ENCODE measurements at places on chromosomes 2 and 18.

DNA sequence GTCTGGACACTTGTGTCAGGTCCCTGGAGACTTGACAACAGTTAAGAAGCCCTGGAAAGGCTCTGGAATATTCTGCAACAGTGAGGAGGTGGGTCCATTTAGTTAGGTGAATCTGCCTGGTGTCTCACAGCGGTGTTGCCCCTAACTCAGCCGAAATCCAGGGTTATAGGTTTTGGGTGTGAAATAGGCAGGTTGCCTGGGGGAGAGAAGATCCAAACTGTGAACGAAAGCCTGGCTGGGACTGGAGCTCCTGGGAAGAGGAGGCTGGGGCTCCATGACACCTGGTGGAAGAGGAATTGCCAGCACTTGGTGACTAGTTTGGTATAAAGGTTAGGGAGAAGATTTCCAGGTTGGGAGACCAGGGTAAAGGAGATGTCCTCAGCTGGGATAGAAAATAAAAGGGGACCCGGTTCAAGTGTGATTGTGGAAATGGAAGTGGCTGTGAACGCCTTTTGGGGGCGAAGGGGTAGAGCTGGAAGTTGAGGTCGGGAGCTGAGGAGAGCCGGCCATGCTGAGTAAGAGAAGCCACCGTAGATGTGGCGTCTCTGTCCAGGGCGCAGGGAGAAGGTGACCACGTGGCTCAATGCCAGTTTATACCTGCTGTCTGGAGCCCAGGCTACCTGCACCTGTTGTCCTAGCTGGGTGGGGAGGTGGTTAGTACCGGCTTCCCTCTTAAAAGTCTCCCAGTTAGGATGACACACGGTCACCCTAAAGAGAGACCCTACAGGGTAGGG lies 3.0 kb upstream of the GAREM2 start:
- DNase-seq: no peak

GRCh38 chr2:39138837-39139211 lies 18.0 kb upstream of the SOS1 start:
- no peak for DNase-seq

- DNase-seq: no peak
Measured at GRCh38 chr2:10658914-10659257, 30.9 kb downstream of the NOL10 start.

GRCh38 chr2:20985062-20985461 lies 58.8 kb downstream of the APOB start:
- no peak for DNase-seq

DNA sequence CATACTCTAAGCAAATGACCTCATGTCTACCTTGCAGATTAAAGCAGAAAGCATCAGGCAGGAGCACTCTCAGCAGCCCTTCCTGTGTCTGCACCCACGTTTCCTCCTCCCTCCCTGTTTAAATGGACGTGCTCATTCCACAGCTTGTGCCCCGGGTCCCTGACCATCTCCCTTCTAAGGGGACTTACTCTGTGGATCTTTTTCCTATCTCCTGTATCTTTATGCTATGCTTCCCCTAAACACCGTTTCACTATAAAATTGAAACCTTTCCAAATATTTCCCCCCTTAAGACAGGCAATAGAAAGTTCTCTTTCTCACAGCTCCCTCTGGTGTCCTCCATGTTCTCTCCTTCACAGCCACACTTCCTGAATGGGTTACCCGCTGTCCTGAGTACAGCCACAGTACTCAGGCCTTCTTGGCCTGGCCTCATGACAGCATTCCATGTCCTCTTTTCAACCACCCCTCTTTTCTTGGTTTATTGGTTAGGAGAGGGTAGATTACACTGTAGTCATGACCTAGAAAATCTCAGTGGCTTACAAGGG lies 41.1 kb downstream of the TMEM185B start:
- no peak for DNase-seq

DNA sequence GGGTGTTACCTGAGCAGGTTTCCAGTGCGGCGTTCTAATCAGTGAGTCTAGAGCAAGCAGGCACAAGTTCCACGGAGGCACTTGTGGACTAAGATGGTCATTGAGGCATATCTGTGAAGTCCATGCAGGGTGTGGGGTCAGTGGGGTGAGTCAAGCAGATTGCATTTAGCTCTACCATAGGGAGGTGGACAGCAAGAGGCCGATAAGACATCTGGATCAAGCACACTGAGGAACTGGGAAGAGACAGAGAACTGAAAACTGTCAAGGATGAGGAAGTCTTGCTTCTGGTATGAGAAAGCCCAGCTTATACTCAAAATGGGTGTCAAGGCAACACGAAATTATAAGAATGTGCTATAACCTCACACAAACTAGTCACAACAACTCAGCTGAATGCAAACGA lies 61.2 kb upstream of the SLC39A10 start:
- DNase-seq: no peak

- DNase-seq: no peak
Measured at GRCh38 chr2:26430826-26431225, 29.1 kb downstream of the DRC1 start.

- no peak for DNase-seq
Measured at GRCh38 chr2:134714228-134714627, 4.6 kb downstream of the TMEM163 start.

- DNase-seq: no peak
Measured at GRCh38 chr2:224630659-224631550, 45.7 kb upstream of the CUL3 start.

GRCh38 chr18:79506191-79507075 lies 110.7 kb downstream of the NFATC1 start:
- DNase-seq: no peak

GRCh38 chr2:29786361-29786760 lies 135.0 kb downstream of the ALK start:
- DNase-seq: no peak

GRCh38 chr2:143840194-143840593 lies 679.7 kb downstream of the ZEB2 start:
- DNase-seq: no peak

DNA sequence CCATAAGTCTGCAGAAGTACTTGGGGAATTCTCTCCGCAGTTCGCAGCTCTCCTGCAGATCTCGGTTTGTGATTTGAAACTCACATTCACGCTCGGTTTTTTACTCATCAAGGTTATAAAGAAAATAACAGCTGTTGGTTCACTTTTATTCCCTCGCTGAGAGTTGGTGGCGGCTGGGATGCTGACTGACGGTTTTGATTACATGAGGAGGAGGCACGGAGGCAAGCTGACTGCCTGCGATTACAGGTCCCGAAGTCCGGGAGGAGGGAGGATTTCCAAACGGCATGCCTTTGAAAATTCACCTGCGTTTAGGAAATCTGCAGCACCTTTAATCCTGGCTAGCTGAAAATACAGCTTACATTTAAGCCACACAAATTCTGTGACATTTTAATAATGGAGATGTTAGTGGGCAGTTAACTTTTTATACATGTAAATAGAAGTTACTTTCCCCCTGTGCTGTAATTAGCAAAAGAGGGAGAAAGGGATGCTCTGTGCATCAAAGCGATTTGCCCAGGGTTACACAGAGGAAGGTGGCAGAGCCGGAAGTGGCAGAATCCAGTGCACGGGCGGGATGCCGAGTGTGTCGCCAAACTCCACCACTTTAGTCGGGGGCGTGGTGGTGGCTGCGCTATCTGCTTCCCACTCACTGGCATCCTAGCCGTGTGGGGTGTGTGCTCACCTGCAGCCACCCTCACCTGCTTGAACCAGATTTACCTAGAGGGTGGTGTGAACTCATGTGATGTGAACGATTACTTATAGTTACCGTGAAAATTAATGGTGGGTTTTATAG lies 14.7 kb downstream of the AGAP1 start:
- no peak for DNase-seq

DNA sequence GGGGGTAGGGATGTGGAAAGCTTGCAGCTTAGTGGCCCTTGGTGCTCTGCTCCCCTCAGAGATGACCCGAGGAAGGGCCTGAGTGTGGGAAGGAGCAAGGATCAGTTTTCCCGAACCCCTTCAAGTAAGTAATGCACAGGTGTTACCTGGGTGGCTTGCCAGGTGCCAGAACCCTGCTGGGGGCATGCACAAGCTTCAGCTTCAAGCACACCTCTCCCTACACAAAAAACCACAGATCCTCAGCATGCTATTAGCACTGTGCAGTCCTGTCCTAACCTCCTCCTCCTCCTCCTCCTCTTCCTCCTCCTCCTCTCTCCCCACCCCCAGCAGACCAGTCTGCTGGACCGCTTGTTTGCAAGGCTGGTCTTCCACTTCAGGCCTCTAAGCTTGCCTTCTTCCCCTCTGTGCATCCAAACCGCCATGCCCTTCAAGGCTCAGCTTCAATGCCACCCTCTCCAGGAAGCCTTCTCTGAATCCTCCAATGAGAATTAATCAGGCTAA lies 114.8 kb downstream of the ACAA2 start:
- DNase-seq: no peak

GRCh38 chr2:37877457-37878315 lies 47.4 kb upstream of the RMDN2 start:
- no peak for DNase-seq

GRCh38 chr2:43097644-43098408 lies 128.6 kb downstream of the ZFP36L2 start:
- DNase-seq: no peak

DNA sequence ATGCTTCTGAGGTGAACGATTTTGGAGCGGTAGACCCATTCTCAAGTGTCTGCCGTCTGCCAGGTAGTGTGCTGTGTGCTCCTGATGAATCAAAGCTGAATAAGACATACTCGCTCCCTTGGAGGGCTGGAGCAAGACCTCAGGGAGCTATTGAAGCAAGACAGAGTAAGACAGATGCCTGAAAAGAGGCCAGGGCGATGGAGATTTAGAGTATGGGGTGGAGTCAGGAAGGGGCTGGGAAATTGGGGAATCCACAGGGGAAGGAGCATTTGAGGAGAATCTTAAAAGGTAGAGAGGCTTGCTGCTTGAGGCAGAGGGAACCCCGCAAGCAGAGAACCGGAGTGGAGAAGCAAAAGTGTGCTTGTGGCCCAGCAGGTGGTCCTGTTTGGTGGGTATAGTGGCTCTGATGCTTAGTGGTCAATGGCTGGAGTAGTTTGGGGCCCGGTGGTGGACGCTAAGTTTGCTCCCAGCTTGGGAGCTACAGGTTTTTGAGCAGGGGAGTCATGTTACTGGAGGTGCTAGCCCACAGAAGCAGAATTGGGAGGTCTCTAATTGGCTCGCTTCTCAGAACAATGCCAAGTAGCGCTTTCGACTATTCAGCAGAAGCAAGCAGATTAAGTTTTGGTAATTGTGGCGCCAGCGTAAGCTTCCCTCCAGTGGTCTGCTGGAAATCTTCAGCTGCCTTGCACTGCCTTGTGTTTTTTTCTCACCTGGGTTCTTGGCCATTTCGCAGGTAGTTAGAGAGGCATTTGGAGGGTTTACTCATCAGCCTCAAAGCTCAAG lies 2.0 kb downstream of the CNNM4 start:
- DNase-seq: no peak

GRCh38 chr2:144325086-144325485 lies 194.8 kb downstream of the ZEB2 start:
- no peak for DNase-seq

GRCh38 chr2:119579424-119580295 lies 35.4 kb downstream of the CFAP221 start:
- no peak for DNase-seq

DNA sequence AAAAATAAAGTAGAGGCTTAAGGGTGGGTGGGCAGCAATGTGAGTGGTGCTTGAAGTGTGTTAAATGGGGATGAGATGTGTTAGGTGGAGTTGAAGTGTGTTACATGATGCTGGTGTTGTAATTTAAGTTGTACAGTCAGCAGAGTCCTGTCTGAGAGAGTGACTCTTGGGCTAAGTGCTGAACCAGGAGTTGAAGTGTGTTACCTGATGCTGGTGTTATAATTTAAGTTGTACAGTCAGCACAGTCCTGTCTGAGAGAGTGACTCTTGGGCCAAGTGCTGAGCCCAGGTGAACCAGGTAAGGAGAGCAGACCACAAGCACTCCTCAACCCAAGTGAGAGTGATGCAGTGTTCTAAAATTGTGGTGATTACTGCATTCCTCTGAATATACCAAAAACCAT lies 40.6 kb downstream of the LCLAT1 start:
- no peak for DNase-seq

GRCh38 chr2:39379643-39380524 lies 57.2 kb downstream of the MAP4K3 start:
- no peak for DNase-seq

GRCh38 chr2:106030287-106031268 lies 163.5 kb downstream of the UXS1 start:
- peak; percentile 41 for DNase-seq

DNA sequence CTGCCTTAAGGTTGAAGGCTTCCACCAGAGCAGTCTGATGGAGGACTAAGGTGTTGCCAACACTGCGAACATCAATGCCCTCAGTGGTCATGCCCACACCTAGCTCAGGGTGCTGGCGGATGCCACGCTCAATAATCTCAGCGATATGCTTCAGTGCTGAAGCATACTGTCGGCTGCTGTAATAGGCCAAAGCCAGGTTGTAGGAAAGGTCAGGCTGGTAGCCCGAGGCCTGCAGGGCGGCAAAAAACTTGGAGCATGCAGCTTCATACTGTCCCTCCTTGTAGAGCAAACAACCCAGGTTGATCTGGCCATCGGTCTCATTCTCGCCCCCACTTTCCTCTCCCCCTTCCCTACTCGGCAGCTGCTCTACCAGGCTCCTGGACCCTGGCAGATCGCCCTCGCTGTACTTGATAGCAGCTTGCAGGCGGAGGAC lies 159.4 kb downstream of the AGPS start:
- no peak for DNase-seq

- no peak for DNase-seq
Measured at GRCh38 chr2:310994-311393, 23.1 kb upstream of the ALKAL2 start.

GRCh38 chr2:153416071-153416470 lies 62.5 kb downstream of the RPRM start:
- DNase-seq: no peak

GRCh38 chr18:10312326-10313015 lies 142.0 kb upstream of the APCDD1 start:
- DNase-seq: no peak

DNA sequence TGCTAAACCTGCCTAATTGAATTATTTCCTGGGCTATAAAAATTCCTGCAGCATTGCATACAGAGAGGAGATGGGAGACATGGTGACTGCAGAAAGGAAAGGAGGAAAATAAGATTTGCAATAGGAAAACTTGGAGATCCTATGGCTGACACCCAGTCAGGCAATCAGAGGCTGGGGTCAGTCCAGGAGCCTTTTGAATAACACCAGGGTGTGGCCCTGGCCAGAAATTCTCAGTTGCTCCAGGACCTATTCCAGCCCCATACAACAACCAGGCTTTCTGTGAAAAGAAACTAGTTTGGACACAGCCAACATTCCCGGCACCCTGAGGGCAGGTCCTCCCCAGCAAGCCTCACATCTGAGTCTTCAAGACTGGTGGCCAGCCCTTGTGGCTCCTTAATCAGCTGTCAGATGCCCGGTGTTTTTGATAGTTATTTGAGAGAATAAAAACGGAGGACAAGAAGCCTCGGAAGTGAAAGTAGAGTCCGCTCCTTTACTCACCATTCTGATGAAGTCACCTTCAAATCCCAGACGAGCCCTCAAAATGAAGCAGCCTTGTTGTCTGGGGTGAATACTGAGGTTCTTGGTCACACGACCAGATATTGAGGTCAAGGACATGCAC lies 31.1 kb upstream of the GMCL1 start:
- DNase-seq: no peak

DNA sequence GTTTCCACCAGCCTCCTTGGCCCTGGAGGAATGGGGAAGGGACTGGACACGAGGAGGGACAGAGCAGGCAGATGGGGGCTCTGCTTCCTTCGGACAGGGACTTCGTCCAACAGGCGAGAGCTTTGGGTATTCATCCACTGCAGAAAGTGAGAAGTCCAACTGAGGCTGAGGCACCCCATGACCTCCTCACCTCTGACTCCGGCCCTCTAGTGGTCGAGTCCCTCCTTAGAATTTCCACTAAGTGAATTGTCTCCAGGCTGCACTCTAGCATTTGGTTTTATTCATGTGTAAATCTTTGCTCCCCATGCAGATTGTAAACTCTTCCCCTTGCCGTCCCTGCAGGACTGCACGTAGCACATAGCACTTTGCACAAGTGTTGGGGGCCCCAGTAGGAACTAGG lies 75.6 kb downstream of the TMEM247 start:
- DNase-seq: peak; percentile 30

Data from stimulated activated CD4-positive, alpha-beta T cell treated with anti-CD3 and anti-CD28 coated beads, Interleukin-15, amount 100 ng/mL, for 48 hours (primary cell).